ENCODE measurements at places on chromosomes 11 and 22. TPM values are rescaled to one million over a fixed set of nuclear protein-coding genes. Genes with fewer than 3 reads are reported as not detected.

- peak; percentile 64 for DNase-seq
Observed at GRCh38 chr11:85685820-85686459, at the start of gene CCDC89. Gene CCDC89, minus strand, starts transcription at chr11:85686195. Its CDS starts 65 bp downstream, at chr11:85686130.

- no peak for DNase-seq
Observed at GRCh38 chr22:46067159-46068111, 82.9 kb upstream of the PPARA start.

DNA sequence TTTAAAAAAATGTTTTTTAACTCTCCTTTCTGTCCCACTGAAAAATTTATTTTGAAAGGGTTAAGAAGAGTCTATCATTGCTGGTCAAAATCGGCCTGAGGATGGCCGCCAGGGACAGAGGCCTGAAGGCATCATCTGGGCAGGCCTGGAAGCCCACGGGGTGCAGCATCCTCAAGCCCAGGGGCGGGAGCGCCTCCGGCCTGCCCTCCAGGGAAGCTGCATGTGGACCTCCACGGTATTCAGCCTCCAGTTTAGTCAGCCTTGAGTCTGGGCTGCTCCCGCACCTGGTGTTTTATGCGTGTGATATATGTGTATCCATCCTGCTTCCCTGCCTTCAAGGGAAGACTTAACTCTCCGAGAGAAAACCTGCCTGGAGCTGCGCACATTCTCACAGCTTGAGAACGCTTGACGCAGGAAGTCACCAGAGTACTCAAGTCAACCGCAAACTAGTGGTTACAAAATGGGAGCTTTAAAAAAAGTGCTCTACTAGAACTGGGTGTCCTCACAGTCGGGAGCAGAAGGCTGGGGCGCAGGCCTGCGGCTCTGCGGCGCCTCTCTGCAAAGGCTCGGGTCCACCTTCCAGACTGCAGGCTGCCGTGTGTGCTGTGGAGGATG lies 13.6 kb upstream of the BID start:
- DNase-seq = no peak

DNA sequence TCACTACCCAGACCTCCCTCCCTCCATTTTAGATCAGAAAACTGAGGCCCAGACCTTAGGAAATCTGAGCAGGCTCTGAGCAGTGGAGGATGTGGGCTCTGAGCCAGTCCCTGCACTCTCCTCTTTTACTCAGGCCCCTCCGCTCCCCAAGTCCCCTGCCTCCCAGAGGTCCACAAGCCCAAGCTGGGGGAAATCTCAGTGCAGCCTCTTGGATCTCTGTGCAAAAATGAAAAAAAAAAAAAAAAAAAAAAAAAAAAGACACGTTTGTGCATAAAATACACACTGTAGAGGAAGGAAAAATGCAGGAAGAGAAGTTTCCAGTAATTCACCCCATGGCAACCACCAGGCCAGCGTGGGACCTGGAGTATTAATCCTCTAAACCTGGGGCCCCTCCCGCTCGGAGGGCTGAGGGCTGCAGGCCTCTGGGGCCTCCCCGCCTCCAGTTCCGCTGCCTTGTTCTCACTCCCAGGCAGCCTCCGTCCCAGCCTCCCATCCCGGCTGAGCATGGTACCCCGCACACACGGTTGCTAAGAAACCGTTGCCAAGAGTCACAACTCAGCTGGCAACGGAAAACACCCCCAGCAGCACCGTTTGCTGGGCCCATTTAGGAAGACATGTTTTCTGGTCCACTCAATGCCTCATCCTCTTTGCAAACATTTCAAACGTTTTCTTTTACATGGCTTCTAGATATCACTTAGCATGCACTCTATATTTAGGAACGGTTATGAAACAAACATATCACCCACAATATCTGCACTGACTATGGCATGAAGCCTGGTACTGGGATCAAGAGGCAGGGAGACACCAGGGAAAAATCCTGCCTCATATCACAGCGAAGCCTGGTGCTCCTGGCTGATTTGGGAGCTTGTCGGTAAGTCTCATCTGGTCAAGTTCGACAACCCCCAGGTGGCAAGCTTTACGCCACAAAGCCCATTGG lies 227.5 kb downstream of the CTTN start:
- no peak for DNase-seq

- DNase-seq = no peak
Observed at GRCh38 chr11:66643745-66644437, 5.4 kb downstream of the RBM4 start.

DNA sequence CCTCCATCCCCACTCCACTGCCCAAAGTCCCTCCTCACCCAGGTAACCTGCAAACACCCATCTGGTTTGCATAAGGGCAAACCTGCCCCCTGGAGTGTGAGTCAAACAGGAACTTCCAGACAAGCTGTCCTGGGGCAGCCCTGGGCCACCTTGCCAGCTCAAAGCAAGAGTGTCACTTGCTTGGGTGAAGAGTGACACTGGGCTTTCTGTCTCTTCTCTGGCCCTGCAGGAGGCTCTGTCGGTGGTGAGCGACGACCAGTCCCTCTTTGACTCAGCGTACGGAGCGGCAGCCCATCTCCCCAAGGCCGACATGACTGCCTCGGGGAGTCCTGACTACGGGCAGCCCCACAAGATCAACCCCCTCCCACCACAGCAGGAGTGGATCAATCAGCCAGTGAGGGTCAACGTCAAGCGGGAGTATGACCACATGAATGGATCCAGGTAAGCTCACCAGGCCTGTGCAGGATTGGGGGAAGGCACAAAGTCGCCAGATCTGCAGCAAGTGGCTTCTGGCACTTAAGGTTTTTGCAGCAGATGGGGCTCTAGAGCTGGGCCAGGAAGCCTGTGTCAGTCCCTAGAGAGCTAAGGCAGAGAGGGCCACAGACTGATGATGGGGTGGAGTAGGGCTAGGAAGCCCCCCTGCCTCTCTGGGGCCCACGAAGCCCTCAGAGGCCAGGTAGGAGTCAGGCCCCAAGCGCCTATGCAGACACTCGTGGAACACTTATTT lies 64.2 kb downstream of the FLI1 start:
- no peak for DNase-seq

GRCh38 chr22:46089426-46090035 lies 60.8 kb upstream of the PPARA start:
- no peak for DNase-seq

- DNase-seq = no peak
Observed at GRCh38 chr11:19628018-19628417, 84.6 kb upstream of the NAV2 start.

DNA sequence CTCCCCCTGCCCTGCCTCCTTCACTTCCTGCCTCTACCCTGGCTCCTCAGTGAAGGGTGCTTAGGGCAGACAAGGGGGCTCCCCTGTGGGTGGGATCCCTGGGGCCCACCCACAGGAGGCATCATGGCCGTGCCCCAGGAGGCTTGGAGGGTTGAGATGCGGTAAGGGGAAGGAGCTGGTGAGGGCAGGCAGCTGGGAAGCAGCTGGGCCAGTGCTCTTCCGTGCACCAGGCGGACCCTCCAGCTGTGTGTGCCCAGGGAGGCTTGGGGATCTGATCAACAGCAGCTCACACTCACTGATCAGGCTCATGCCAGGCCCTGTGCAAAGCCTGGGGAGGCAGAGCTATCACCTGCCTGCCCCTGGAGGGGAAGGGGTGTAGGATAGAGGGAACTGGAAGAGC lies 59.3 kb upstream of the TTLL12 start:
- no peak for DNase-seq

DNA sequence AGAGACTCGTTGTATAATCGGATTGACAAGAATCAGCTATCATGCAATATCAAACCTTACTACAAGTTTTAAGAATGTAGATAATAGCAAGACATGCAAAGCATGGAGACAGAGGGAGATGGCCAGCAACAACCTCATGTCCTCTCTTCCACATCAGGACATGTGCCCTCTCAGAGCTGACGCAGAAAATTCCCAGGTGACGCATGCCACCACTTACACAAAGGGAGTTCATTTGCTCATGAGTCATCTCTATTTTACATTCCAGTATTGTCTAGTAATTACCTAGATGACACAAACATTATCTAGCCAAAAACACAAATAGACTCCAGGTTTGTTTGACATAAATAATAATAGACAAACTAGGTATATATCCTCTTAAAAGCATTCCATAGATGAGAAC lies 38.1 kb upstream of the OPCML start:
- no peak for DNase-seq

DNA sequence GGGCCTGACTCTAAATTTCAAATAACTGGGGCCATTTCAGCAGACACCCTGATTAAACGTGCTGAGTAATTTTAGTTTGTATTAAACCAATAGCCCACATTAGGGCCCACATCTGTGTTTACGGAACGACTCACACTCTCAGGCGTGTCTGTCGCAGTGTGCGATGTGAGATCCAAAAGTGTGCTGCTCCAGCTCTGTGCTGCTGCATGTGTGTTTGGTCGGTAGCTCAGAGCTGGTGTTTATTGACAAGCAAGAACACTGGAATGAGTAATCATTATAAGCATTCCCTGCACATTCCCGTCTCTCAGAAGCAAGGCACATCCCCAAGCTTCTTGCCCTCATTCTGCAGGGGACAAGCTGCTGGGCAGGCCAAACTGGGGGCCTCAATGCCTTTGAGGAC lies 7.8 kb downstream of the OPCML start:
- DNase-seq = no peak

DNA sequence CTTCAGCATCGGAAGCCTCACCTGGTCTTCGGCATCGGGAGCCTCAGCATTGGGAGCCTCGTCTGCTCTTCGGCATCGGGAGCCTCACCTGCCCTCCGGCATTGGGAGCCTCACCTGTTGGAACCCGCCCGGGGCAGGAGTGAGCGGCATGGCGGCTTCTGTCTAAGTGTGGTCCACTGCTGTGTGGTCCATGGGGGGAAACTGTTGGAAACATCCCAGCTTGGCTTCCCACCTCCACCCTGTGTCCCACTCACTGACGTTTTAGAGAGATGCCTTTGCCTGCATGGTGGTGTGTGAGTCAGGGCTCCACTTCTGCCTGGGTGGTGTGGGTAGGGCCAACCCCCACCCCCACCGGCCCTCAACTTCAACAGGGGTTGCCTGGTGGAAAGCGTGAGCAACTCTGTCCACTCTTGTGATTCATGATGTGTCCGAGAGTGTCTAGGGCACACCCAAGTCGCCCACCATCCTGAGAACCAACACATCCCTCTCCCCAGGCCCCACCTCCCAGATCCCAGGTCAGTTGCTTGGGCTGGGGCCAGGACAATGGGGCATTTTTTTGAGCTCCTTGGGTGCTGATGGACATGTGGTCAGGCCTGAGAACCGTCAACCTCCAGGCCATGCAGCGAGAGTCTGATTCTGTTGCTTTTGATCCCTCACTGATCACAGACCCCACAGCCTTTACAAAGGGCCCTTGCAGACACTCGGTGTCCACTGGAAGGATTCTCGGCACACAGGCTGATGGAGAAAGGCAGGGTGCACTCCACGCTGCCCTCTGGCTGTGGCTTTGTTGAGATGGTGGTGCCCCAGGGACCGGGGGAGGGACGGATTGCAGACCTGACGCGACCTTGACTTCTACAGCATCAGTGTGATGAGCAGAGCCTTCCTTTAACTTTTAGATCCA lies 406.7 kb downstream of the TBC1D22A start:
- DNase-seq = no peak

GRCh38 chr11:1771273-1771672 lies 7.5 kb upstream of the CTSD start:
- DNase-seq = no peak

GRCh38 chr11:10351765-10352641 lies 47.1 kb downstream of the ADM start:
- no peak for DNase-seq

DNA sequence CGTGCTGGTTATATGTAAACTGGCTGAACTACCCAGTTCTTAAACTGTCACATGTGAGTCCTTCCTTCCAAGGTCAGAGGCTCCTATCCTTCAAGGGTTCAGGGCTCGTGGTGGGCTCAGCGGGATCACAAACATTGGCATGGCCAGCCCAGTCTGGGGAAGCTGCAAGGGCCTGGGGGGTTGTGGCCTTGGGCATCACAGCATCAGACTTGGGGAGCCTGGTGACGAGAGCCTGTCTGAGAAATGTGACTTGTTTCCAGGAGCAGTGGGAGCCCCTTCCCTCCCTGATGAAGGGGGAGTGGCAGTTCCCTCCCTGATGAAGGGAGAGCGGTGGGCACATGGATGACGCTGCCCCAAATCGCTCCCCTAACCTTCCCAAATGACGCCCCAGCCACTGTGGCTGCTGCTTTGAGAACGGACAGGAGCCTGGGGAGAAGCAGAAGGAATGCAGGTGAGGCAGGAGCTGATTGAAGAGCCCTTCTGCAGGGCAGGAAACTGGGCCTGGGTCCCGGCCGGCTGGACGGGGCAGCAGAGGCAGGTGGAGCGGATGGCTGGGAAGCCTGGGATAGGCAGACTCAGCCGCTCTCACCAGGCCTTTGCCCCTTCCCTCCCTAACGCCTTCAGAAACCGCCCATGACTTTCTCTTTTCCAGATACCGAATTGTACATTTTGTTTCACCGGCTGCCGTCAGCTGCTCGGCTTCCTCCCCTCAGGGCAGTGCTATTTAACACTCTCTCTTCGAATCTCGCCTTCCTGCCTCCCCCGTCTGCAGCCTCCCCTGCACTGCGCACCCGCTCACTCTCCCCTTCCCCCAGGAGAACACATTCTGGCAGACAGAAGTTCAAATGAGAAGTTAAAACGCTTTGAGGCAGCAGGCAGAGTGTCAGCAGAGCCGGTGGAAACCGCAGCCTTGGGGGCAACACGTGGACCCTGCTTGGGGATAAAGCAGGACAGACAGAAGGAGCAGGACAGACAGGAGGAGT lies 1486.7 kb downstream of the BRD1 start:
- DNase-seq = no peak

DNA sequence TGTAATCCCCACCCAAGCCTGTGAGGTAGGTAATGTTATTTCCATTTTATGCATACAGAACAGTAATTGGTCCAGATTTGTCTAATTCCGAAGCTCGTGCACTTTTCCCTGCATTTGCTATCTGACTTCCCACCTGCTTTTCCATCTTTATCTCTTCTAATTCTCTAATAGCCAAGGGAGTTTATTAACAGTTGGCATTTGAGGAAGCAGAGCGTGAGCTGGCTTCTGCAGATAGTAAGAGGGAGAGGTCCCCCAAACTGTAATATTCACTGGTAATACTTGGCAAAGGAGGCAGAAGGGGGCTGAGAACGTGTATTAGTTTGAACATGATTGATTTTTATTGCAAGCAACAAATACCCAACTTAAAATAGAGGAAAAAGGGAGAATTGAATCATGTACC lies 110.8 kb upstream of the SPON1 start:
- no peak for DNase-seq

GRCh38 chr22:39620924-39621690 lies 50.6 kb downstream of the CACNA1I start:
- no peak for DNase-seq

- no peak for DNase-seq
Observed at GRCh38 chr11:7204778-7205177, 46.9 kb upstream of the SYT9 start.

DNAJB7 gene
- total RNA-seq = not detected

MGAT3 gene
- 45.3 TPM for total RNA-seq

C22orf15 gene
- total RNA-seq = 0.52 TPM

C11orf97 gene
- not detected for total RNA-seq

POTEH gene
- not detected for total RNA-seq

BEST1 gene
- total RNA-seq = 1.1 TPM
